ENCODE measurements at places on chromosomes 7 and 10.

GRCh38 chr7:27695096-27695495 lies 32.4 kb upstream of the HIBADH start:
- no peak for DNase-seq

DNA sequence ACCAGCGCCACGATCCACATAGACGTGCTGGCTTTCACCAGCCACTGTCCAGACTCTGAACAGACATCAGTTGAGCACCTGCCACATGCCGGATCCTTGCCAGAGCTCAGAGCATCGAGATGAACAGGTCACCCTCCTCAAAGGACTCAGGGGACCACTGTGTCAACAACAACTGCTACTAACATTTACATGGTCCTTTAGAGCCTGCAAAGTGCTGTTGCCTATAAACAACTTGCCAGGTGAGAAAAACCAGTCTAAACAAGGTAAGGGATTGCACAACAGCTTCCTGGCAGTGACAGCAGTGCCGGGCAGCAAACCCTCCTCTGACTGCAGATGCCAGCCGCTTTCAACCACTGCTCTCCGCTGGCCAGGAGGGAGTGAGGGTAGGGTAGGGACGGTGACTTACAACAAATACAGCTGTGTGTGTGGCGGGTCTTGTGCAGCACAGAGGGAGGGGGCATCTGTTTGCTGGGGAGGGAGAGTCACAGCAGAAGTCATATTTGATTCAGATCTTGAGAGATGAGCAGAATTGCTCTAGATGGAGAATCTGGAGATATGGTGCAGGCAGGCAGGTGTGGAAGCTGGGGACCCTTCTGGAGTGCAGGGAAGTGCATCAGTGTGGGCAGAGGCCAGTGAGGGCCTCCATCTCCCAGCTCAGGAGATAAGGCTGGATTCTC lies 32.8 kb upstream of the RHEB start:
- no peak for DNase-seq

- peak; percentile 47 for DNase-seq
These were observed 104.5 kb downstream of the CXCL12 start for GRCh38 chr10:44280226-44281014.

GRCh38 chr7:33982425-33982786 lies 77.1 kb downstream of the BMPER start:
- peak; percentile 27 for DNase-seq

DNA sequence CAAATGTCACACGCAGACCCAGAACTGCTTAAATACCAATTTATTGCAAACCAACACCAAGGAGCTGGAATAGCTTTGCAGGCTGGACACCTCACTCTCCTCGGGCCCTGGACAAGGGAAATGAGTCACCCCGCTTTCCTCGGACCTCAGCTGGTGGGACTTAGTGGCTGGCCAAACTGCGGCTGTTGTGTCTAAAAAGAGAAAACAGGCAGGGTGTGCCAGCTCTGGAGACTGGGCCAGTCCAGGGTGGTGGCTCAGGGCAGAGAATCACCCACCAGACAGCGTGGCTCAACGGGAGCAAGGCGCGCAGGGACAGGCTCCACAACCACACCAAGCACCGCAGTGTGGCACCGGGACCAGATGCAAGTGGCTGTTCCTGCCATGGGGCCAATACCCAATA lies 58.2 kb upstream of the CAMK2B start:
- DNase-seq: peak; percentile 82

DNA sequence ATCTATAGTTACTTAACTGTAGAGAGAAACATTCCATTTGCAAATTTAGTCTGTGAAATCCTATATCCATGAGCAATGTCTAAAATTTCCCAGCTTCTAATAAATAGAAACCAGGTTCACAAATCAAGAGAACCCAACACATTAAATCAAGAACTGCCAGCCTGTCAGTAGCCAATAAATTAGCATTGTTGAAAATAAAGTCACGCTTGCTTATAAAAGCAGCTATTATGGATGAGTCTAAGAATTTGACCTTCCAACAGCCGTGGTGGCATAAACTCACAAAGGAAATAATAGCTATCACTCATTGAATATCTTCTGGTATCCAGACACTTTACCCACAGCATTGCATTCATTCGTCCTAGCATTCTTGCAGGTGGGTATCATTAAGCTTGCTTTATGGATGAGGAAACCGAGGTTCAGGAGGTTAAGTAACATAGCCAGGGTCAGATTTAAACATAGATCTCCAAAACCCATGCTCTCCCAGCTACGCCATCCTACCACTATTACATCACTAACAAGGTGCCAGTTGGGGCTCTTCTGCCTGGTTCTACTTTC lies 260.1 kb upstream of the YAE1 start:
- no peak for DNase-seq

DNA sequence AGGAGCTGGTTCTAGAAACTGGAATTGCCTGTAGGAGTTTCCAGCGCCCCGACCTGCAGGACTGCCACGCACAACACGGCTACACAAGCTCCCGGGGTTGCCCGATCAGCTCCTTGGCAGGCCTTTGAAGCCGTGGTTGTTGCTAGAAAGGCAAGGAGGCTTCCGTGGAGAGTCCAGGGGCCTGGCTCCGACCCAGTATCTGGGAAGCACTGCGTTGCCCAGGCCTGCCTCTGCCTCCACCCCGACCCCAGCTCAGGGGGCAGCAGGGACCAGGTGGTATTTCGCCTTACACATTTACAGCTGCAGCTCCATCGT lies 54.4 kb downstream of the PROSER2 start:
- DNase-seq: no peak

Measured in GM03348 (cell line).